Stimulated activated CD4-positive, alpha-beta T cell treated with anti-CD3 and anti-CD28 coated beads, Interleukin-12 subunit alpha, Interleukin-12 subunit beta, amount 100 ng/mL, for 24 hours (primary cell): ENCODE measurements at places on chromosomes 12 and 14.

GRCh38 chr12:29455087-29455486, 42.4 kb downstream of the OVCH1 start:
- DNase-seq, result no peak

GRCh38 chr14:72845196-72845595, 48.7 kb downstream of the DPF3 start:
- no peak for DNase-seq

- DNase-seq, result no peak
These were observed 12.0 kb downstream of the KRT5 start for GRCh38 chr12:52508211-52508610.

GRCh38 chr12:105067511-105068031, 16.7 kb downstream of the ALDH1L2 start:
- DNase-seq, result no peak

- DNase-seq, result no peak
These were observed 606 bp downstream of the NXPH4 start for GRCh38 chr12:57216921-57217879.

- DNase-seq, result no peak
These were observed 294.9 kb downstream of the FOXN3 start for GRCh38 chr14:89121968-89122620.

GRCh38 chr12:27024291-27024690, 1.9 kb downstream of the MED21 start:
- DNase-seq, result no peak

- DNase-seq, result no peak
These were observed 88.9 kb upstream of the ARHGAP5 start for GRCh38 chr14:31988244-31988643.

- no peak for DNase-seq
These were observed 109.6 kb downstream of the EML5 start for GRCh38 chr14:88683119-88683518.

DNA sequence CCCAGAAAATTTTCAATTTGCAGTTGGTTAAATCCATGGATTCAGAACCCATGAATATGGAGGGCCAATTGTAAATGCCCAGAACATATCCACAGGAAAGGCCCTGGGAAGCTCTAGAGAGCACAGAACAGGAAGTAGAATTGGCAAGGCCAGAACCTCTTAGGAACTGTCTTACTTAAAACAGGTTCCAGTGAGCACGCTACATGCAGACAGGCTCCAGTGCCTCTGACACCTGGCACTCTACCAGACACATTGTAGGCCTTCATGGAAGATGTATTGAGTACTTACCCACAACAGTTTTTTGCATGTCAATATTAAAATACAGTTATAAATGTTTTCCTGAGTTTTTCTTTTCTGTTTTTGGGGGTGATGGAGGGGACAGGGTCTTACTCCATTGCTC, 188.2 kb upstream of the FRMD6 start:
- no peak for DNase-seq

GRCh38 chr12:105738051-105738450, 400.7 kb downstream of the NUAK1 start:
- DNase-seq, result no peak

DNA sequence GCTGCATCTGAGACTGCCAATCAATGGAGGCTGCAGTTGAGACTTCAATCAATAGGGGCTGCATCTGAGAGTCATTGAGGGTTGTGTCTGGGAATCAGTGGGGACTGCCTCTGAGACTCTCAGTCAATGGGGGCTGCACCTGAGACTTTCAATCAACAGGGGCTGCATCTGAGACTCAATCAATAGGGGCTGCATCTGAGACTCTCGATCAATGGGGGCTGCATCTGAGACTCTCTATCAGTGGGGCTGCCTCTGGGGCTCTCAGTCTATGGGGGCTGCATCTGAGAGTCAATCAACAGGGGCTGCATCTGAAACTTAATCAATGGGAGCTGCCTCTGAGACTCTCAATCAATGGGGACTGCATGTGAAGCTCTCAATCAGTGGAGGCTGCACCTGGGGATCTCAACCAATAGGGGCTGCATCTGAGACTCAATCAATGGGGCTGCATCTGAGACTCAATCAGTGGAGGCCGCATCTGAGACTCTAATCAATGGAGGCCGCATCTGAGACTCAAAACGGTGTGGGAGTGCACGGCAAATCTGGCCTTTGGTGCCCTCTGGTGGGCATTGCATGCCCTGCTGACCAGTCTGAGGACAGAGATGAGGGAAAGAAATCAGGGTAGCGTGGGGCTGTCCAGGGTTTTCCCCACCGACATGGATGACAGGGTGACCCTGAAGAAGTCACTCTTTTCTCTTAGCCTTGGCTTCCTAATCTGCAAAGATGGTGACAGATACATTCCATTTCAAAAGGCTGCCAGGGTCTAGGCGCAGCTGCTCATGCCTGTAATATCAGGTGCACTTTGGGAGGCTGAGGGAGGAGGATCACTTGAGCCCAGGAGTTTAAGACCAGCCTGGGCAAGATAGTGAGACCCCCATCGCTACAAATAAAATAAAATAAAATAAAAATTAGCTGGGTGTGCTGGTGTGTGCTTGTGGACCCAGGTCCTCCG, 41.3 kb upstream of the EIF5 start:
- DNase-seq, result peak; percentile 77

DNA sequence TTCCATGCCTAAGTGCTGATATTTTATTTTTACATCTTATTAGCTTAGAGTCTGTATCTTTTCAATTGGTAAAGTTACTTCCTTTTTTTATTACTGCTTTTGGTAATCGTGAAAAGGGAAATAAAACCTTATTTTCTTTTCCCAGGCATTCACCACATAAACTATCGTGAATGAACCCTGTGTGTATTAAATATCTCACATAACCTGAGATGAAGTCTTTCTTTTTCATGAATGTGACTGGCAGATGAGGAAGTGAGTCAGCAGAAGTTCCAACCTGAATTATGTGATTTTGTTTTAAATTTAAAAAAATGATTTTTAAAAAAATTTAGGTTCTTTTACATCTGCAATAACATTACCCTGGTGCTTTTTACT, 26.0 kb downstream of the MYBPC1 start:
- DNase-seq, result no peak

GRCh38 chr14:92199763-92200162, 78.0 kb downstream of the CPSF2 start:
- no peak for DNase-seq

GRCh38 chr14:99971941-99972747, 93.1 kb upstream of the EVL start:
- peak; percentile 7 for DNase-seq

DNA sequence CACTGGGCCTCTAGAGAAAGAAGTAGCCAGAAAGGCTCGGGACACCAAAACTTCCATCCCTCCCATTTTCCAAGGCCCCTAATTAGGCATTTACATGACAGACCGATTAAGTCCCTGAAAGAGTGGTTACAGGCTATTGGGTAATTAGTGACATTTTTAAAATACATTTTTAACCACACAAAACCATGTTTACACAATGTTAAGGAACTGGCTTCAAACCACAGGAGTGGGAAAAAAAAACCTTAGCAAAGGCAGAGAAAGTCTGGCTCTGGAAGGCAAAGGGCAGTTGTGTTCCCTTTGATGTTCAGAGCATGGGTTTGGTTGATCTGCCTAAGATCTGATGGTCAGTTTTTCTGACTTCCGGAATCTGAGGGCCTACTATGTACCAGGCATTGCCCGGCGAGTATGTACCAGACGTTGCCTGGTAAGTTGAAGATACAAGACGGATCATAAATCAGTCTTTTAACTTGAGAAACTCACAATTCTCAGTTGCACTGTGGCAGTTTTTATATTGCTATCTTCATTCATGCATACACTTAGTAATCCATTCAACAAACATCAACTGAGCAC, 576.5 kb downstream of the MED13L start:
- DNase-seq, result no peak

GRCh38 chr12:62673028-62673815, 206.6 kb downstream of the MON2 start:
- no peak for DNase-seq

DNA sequence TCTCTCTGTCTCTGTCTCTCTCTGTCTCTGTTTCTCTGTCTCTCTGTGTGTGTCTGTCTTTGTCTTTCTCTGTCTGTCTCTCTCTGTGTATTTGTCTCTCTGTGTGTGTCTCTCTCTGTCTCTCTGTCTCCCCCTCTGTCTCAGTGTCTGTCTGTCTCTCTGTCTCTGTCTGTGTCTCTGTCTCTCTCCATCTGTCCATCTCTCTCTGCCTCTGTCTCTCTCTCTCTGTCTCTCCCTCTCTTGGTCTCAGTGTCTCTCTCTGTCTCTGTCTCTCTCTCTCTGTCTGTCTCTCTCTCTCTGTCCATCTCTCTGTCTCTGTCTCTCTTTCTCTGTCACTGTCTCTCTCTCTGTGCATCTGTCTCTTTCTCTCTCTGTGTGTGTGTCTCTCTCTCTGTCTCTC, 143.8 kb upstream of the GARIN2 start:
- DNase-seq, result no peak
